CD4-positive, alpha-beta T cell treated with Interleukin-21 for 1 hour (primary cell): ENCODE measurements at places on chromosomes 2 and 18.
A peak's percentile ranks its signal among the peaks of the same experiment; 100 is the strongest.

GRCh38 chr2:189370719-189371118 is 70.6 kb upstream of the WDR75 start:
- no peak for DNase-seq

DNA sequence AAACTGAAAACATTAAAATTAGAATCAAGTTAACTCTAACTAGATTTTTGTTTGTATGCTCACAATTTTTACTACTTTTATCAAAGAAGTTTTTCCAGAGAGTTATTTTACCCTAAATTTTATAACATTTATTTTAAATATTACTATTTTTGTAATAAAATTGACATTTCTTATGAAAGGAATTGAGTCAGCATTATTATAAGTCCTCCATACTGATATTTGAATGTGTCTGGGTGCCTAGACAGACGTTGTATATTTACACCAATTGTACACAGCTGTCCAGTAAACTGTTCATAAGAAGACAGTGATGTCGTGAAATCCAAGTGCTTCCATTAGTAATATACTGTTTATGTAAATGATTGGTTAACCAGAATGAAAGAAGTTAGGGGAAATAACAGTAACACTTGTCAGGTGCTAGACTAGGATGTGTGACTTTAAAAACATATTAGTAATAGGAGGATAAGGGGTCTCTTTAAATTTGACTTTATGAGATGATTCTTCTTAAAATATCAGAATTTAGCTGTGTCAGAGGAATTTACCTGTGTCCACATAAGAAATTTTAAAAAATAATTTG is 73.7 kb downstream of the TANK start:
- DNase-seq, result no peak

GRCh38 chr18:74731097-74731496 is 133.4 kb downstream of the ZNF407 start:
- no peak for DNase-seq

GRCh38 chr2:210267698-210268097 is 42.5 kb upstream of the ACADL start:
- DNase-seq, result no peak

GRCh38 chr2:144548088-144548487 is 28.2 kb upstream of the ZEB2 start:
- DNase-seq, result no peak

GRCh38 chr2:70132244-70133126 is 45.2 kb downstream of the PCBP1 start:
- DNase-seq, result peak; percentile 65

DNA sequence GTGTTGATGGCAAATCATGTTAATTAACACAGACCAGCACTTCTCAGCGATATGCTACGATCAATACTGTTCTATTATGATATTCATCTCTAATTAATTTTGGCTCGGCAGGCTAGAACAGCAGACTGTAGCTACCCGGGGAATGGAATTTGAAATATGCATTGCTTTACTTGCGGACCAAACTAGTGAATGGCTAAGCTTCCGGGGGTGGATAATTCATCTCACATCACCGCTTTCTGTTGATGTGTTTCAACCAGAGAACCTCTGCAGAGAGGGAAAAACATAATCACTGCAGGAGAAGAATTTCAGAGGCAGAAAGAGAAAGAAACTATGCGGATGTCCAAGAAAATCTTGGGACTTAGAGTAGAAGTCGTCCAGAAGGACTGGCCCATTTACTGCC is 490.9 kb downstream of the STK39 start:
- no peak for DNase-seq

DNA sequence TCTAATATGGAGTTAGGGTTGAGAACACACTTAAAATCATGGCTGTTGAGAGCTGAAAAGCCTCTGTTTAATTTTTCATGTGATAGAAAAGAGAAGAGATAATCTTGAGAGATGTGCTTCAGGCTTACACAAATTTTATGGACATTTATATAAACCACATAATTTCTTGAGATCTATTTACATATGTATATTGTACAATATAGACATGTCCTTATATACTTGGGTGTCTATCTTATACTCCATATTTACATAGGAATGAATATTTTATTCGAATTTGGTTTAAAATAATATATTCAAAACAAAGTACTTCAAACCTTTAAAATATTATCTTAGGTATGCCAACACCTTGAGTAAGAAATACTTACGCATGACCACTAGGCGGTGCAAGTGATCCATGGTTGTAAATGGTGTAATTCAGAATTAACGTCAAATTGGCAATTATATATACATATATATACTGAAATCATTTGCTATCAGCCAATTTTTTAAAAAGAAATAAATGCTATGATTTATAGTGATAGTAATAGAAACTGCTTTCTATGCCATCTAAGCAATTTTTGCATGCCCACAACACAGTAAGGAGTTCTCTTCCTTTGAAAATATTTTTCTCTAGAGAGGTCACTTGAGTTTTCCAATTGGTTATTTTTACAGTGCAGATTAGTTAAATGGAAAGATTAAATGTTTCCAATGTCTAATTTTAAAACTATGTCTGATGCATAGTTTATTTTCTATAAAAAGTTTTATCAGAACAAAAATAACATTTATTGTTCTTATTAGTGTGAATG is 37.6 kb upstream of the SPAG16 start:
- peak; percentile 56 for DNase-seq

DNA sequence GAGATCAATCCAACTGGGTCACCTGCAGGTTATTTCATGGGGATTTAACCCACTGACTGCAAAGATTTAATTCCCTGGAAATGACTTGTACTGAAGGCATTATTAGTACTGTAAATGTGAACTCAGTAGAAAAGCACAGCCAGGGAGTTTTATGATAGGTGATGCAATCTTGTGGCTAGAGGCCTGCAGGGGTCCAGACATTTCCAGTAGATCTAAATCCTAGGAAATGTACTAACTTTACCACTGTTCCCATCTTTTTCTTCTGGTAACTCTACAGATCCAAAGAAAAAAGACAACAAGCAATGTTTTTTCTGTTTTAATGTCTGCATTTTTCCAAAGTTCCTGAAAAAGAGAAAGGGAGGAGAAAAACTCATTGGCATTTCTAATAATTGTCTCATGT is 500.1 kb downstream of the ARHGAP15 start:
- no peak for DNase-seq

DNA sequence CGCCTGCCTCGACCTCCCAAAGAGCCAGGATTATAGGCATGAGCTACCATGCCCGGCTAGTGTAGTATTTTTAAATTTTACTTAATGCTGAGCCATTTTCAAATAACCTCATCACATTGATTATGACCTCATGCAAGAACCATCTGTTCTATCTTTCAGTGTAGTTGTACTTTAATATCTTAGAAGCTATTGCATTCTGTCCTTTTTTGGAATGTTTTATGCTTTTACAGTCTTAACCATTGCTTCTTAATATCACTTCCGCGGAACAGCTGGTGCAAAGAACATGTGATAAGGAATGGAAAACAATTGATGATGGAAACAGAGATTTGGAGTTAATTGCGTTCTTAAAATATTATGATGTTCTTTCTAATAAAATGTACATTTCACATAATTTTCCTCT is 2.7 kb downstream of the GEN1 start:
- DNase-seq, result no peak

- no peak for DNase-seq
These were observed 14.1 kb downstream of the LTBP1 start for GRCh38 chr2:32960647-32961403.

DNA sequence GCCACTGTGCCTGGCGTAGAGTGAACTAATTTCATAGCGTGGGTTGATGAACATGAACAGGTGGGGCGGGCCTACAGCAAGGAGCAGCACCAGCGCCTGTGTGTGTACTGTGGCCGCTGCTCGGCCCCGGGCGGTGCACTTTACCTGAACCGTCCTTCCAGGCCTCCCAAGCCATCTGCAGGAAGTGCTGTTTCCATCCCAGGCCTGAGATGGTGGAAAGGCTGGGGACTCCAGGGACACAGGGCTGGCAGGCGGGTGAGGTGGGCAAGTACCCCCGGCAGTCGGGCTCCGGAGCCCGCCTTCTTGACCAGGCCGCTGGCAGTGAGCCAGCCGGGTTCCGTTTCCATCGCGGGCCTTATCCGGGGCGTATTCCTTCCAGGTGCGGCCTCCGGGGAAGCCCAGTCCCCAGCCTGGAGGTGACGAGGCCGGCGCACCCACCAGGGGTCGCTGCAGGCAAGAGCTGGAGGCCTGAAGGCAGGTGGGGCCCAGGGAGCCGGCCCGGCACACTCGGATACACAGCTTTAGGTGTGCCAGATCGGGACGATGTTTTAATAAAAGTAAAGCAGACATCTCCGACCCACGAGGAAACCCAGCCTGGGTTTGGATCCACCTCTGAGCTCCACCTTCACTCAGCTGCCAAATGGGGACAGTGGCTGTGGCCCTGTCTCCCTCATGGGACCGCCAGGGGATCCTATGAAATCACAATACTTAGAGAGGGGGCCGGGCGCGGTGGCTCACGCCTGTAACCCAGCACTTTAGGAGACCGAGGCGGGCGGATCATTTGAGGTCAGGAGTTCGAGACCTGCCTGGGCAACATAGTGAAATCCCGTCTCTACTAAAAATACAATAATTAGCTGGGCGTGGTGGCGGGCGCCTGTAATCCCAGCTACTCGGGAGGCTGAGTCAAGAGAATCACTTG is 22.7 kb upstream of the PDIA6 start:
- peak; percentile 75 for DNase-seq

- no peak for DNase-seq
These were observed 3.5 kb downstream of the KCNG2 start for GRCh38 chr18:79801217-79801616.

DNA sequence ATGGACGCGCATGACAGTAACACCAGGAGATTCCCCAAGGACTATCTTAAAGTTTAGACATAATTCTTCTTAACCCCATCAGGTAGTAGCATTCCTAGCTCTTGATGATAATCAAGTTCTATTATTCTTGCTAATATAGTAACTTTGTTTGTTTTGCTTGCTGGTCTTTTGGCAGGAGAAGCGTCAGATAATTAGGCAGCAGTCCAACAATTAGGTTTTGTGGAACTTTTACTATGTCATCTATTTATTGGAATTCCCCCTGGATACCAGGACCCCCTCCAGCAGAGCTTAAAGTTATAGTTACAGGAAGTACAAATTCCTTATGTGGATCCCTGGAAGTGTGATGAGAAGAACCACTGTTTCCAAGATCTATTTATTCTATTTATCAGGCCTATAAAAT is 1138.0 kb upstream of the FAM98A start:
- DNase-seq, result no peak

- DNase-seq, result no peak
These were observed 36.1 kb upstream of the TWIST2 start for GRCh38 chr2:238811759-238812158.

DNA sequence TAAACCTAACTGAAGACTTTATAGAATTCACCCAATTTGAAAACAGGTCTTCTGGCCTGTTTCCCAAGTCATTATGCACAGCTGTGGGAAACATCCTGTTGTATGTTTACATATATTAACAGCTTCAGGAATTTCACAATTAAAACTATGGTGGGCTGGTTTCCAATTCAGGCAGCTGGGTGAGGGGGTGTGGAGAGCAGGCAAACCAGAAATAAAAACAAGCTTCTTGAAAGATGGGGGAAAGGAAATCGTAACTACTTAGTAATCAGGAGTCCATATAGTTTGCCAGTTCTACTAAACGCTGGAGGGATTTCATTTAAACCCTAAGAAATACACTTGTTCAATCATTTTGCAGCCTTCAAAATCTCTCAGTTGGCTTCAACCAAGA is 22.8 kb downstream of the ATP8B1 start:
- no peak for DNase-seq

GRCh38 chr2:239275847-239276831 is 124.7 kb downstream of the HDAC4 start:
- DNase-seq, result no peak

GRCh38 chr2:51404226-51404625 is 372.3 kb upstream of the NRXN1 start:
- DNase-seq, result no peak

GRCh38 chr2:236633219-236633570 is 63.6 kb downstream of the ACKR3 start:
- no peak for DNase-seq

DNA sequence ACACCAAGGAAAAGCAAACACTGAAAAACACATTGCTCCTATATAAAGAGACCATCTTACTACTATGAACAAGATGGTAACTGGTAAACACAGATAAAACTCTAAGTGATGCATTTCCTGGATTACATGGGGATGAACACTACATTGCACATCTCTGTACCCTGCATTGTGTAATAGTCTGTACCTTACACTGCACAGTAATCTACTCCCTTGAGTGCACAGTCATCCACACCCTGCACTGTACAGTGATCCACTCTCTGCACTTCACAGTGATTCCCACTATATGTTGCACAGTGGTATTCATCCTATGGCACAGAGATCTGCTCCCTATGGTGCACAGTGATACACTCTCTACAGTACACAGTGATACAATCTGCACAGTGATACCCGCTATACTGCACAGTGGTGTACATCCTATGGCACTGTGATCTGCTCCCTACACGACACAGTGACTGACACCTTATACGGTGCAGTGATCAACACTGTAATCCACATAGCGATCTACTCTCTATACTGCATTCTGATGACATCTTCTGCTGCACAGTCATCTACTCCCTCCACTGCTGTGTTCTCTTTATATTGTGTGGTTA is 462.2 kb upstream of the RGPD4 start:
- no peak for DNase-seq

GRCh38 chr2:146246002-146246735 is 1598.7 kb upstream of the ACVR2A start:
- no peak for DNase-seq

GRCh38 chr2:5064687-5065086 is 627.5 kb upstream of the SOX11 start:
- DNase-seq, result no peak

GRCh38 chr2:162678551-162678950 is 160.0 kb downstream of the KCNH7 start:
- no peak for DNase-seq

DNA sequence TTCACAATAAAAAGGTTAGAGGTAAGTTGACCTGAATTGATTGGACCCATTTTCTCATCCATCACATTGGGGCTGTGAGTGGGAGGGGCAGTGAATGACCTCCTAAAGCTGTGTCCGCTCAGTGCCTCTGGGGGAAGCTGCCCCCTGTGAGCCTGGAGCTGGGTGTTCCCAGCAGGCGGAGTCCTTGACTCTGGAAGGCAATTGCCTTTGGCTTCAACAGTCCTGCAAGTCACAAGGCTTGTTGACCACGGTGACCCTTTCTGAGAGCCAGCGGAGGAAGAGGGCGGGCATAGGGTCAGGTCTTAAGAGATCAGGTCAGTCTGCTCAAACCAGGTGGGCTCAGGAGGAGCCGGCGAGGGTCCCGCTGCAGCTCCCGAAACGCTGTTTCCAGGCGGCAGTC is 1.1 kb upstream of the CIDEA start:
- DNase-seq, result no peak

DNA sequence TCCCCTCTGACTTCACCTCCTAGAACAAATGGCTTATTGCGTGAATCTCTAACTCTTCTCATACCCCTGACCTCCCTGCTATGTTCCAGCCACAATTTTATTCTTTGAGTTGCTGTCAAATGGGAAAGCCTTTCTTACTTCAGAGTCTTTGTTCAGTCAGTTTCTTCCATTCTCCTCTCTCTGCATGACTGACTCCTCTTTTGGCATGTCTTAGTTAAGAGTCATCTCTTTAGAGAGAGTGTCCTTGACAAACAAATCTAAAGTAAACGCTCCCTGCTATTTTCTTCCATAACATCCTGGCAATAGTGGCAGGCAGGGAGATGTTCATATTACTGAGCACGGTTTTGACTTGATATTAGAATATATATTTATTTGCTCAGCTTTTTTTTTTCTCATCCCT is 170.7 kb upstream of the ERBB4 start:
- DNase-seq, result no peak
